ENCODE measurements at places on chromosomes 16 and 17.

DNA sequence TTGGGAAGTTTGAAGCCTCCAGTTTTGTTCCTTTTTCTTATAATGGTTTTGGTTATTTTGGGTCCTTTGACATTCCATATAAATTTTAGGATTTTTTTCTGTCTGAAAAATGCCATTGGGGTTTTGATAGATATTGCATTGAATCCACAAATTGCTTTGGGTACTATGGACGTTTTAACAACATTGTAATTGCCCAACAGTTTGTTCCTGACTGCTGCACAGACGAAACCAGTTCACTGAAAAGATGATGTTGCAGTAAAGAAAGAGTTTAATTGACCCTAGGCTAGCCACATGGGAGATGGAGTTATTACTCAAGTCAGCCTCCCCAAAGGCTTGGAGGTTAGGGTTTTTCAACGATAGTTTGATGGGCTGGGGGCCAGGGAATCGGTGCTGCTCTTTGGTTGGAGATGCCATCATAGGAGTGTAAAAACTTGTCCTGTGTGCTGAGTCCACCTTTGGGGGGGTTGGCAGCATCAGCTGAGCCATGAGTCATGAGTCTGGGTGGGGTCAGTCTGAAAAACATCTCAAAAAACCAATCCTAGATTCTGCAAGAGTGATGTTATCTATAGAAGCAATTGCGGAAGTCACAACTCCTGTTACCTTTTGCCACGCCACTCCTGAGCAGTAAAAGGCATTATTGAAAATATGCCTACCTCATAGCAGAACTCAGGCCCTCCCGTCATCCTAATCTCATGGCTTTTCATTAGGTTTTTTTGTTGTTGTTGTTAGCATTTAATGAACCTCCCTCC is 2.7 kb upstream of the PRSS41 start:
- ATAC-seq = no peak

- ATAC-seq = no peak
These were observed 4.7 kb downstream of the KLHDC4 start for GRCh38 chr16:87761060-87761459.

GRCh38 chr17:62781831-62782251 is 26.3 kb downstream of the MARCHF10 start:
- no peak for ATAC-seq

GRCh38 chr16:81279392-81279791 is 35.4 kb upstream of the GAN start:
- no peak for ATAC-seq

- no peak for ATAC-seq
These were observed 106.6 kb downstream of the N4BP1 start for GRCh38 chr16:48503336-48503735.

GRCh38 chr17:73285916-73286862 is 24.5 kb upstream of the CPSF4L start:
- no peak for ATAC-seq

DNA sequence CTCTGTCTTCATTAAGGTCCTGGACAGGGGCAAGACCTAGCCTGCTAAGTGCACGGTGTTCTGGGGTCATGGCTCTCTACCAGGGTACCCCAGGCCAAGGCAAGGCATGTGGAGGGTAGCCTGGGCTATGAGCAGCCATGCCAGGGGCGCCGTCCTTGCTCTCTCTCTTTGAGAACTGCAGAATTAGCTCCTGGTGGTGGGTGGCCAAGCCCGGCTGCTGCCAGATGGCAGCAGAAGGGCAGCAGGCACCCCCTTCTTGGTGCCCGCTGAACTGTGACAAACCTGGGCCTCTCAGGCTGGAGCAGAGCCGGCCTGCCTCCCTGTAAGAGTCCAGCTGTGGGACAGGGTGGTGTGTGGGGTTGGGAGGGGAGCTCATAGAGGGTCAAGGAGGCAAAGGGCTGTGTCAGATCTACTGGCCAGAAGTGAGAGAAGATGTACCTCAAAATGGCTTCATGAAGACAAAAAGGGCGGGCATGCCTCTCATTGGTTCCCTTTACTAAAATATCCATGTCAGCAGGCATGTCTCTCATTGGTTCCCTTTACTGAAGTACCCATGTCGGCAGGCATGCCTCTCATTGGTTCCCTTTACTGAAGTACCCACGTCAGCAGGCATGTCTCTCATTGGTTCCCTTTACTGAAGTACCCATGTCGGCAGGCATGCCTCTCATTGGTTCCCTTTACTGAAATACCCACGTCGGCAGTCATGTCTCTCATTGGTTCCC is 81.7 kb upstream of the SDK2 start:
- no peak for ATAC-seq

DNA sequence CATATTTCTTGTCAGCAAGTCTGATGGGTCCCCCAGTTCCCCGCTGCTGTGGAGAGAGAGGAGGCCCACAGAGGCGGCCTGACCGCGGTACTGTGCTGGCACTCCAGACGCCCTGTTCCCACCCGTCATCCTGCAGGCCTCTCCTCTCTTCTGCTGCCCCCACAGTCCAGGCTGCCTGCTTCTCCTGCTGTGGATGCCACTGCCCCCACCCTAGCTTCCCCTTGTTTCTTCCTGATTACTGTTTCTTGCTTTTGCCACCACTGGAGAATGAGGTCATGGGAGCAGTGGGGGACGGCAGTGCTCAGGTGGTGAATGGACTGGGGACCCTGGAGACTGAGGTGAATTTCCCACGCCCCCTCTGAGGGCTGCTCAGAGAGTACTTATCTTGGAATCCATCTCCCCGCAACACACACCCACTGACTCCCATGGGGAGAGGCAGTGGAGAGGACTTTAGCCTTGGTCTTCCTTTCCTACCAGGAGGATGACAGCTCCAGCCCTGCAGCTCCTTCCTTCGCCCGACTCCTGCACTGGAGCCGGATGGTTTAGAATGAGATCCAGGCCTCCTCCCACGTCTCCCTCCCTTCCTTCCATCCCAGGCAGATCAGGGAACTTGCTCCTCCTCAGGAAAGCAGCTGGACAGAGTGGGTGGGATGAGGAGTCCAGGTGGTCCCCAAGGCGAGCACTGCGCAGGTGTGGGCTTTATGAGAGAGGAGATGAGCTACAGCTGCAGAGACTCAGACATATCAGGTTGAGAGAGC is 60.4 kb downstream of the PLXDC1 start:
- no peak for ATAC-seq

- no peak for ATAC-seq
These were observed 207.9 kb downstream of the TANC2 start for GRCh38 chr17:63173903-63174302.

GRCh38 chr17:44568945-44569858 is 11.9 kb downstream of the FZD2 start:
- ATAC-seq = peak; percentile 59

DNA sequence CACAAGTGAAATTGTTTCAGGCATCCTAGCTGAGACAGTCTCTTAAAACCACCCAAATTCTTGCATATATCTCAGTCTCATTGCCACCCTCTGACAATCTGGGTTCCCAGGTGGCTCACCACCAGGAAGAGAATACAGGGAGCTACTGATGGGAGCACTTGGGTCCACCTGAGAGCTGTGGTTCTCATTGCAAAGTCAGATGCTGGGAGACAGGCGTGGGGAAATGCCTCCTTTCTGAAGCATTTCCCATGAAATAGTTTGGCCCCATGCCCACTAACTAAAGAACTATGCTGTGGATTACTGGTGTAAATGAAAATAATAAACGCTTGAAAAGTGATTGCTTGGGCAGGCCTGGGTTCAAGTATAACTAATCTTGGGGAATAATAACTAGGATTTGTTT is 70.3 kb downstream of the CMC2 start:
- no peak for ATAC-seq

GRCh38 chr16:19119564-19119963 is 5.8 kb downstream of the ITPRIPL2 start:
- peak; percentile 11 for ATAC-seq

Measured in stimulated activated memory B cell treated with anti-CD40 and anti-IgM and Interleukin-4, amounts not matched to agents 10 μg/mL and 1 μg/mL and 100 μg/mL, for 72 hours (primary cell).